ENCODE measurements at places on chromosomes 2 and 18. TPM values are rescaled to one million over a fixed set of nuclear protein-coding genes. Genes with fewer than 3 reads are reported as not detected.

IL1RN gene
- polyA plus RNA-seq, result 2.7 TPM

ALLC gene
- polyA plus RNA-seq, result not detected

DQX1 gene
- 0.57 TPM for polyA plus RNA-seq

LDLRAD4 gene
- polyA plus RNA-seq, result 9.0 TPM

SCYGR4 gene
- polyA plus RNA-seq, result not detected

EGR4 gene
- not detected for polyA plus RNA-seq

ADCYAP1 gene
- 0.15 TPM for polyA plus RNA-seq

NT5DC4 gene
- polyA plus RNA-seq, result not detected

PPP1R1C gene
- 2.6 TPM for polyA plus RNA-seq

LIMS3 gene
- 5.3 TPM for polyA plus RNA-seq

EFHD1 gene
- 77.2 TPM for polyA plus RNA-seq

NT5C1B gene
- 0.71 TPM for polyA plus RNA-seq

LCT gene
- not detected for polyA plus RNA-seq

ZNF385B gene
- polyA plus RNA-seq, result 13.9 TPM

ALKAL2 gene
- 4.9 TPM for polyA plus RNA-seq

GAD1 gene
- polyA plus RNA-seq, result 1.2 TPM

ZNF514 gene
- polyA plus RNA-seq, result 41.9 TPM

ARHGAP25 gene
- polyA plus RNA-seq, result 7.0 TPM

CDH19 gene
- polyA plus RNA-seq, result 0.54 TPM

CIAO1 gene
- polyA plus RNA-seq, result 55.7 TPM

KATNAL2 gene
- polyA plus RNA-seq, result 13.3 TPM

MAL gene
- polyA plus RNA-seq, result 306 TPM
